ENCODE measurements at places on chromosomes 16 and 17. TPM values are rescaled to one million over a fixed set of nuclear protein-coding genes. Genes with fewer than 3 reads are reported as not detected.

DNA sequence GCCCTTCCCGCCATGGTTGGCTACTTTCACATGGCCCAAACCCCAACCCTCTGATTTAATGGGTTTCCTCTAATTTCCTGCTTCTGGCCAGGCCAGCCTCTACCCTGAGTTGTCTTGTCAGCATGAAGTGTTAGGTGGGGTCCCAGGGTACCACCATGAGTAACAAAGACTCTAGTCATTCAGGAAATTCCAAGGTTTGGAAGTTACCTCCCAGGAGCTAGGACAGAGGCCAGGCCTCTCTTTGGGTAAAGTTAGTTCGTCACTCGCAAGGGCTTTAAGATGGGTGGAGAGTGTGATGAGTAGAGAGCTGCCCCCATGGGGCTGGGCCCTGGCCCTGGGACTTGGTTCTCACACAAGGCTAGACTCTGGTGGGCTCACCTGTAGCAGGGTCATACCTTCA lies 54.6 kb downstream of the PLD6 start:
- no peak for DNase-seq

- peak; percentile 77 for DNase-seq
Measured at GRCh38 chr16:14364386-14365199, 265.5 kb downstream of the PARN start.

DNA sequence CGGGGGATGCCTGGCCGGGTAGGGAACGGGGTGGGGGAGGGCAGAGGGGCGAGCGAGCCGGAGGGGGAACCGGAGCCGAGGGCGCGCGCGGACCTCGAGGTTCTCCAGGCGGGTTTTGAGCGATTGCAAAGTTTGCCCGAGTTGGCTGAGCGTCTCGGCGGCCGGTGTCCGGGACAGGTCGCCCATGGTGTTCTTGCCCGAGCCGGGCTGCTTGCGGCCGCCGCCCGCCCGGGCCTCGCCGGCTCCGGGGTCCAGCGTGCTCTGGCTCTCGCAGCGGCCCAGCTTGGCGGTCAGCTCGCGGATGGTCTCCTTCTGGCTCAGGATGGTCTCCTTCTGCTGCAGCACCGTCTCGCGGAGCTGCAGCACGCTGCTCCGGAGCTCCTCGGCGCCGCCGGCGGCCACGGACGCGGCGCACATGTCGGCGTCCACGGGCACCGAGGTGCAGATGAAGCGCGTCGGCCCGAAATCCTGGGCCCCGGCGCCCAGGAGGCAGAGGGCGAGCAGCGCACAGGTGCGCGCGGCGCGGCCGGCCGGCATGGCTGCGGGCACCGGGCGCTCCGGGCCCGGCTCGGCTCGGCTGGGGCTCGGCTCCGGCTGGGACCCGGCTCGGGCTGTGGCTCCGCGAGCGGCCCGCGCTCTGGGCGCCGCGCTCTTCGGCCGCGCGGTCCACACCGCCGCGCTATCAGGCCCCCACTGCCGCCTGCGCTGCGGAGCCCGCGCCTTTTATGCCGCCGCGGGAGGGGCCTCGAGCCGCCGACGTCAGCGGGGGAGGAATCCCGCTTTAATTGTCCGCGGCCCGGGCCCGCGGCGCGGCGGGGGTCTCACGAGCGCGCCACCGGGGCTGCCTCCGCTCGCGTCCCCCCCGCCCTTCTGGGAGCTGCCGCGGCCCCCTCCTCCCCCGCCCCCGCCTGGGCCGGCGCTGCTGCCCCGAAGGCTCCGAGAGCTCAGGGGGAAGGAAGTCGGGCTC lies at the start of gene NPTX1:
NPTX1 (minus strand) TSS at position 698 of the 967 bp plus-strand sequence; CDS start at position 537, 161 bp downstream.
- peak; percentile 66 for DNase-seq

- peak; percentile 75 for DNase-seq
Measured at GRCh38 chr17:72976971-72977770, 115.3 kb downstream of the SLC39A11 start.

GRCh38 chr17:8861495-8862181 lies 5.8 kb downstream of the PIK3R6 start:
- DNase-seq = no peak

The PMFBP1 gene
- 1.4 TPM for total RNA-seq

The SSTR5 gene
- total RNA-seq = not detected

- no peak for DNase-seq
Measured at GRCh38 chr16:1293921-1294656, 15.3 kb upstream of the UBE2I start.

GRCh38 chr17:51164911-51165679 lies 1.1 kb upstream of the NME2 start:
- peak; percentile 25 for DNase-seq

- no peak for DNase-seq
Measured at GRCh38 chr17:81996232-81996756, 18.9 kb downstream of the ASPSCR1 start.

The SULT1A4 gene
- total RNA-seq = 33.3 TPM

GRCh38 chr16:30530163-30531037 lies 4.0 kb upstream of the ZNF768 start:
- DNase-seq = no peak

- DNase-seq = no peak
Measured at GRCh38 chr17:802901-803881, 21.0 kb downstream of the MRM3 start.

DNA sequence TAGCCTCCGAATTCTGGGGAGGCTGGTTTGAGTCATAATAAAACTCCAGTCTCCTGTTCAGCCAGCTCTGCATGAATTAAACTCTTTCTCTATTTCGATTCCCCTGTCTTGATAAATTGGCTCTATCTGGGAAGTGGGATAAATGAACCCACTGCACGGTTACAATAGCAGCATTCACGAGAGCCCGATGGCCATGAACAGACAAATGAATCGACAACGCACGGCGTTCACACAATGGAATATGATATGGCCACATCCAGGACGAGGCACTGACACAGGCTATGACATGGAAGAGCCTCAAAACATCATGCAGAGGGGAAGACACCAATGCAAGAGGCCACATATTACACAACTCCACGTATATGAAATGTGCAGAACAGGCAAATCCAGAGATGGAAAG lies 5.6 kb upstream of the CARD14 start:
- no peak for DNase-seq

- no peak for DNase-seq
Measured at GRCh38 chr16:75861311-75862097, 135.2 kb upstream of the CPHXL start.

GRCh38 chr16:88643644-88643932 lies 5.2 kb downstream of the IL17C start:
- DNase-seq = no peak

GRCh38 chr16:30985401-30986128 lies 558 bp downstream of the HSD3B7 start:
- peak; percentile 80 for DNase-seq

GRCh38 chr17:19386051-19386929 lies 700 bp downstream of the MFAP4 start:
- peak; percentile 83 for DNase-seq

The NPIPB6 gene
- 2.2 TPM for total RNA-seq

DNA sequence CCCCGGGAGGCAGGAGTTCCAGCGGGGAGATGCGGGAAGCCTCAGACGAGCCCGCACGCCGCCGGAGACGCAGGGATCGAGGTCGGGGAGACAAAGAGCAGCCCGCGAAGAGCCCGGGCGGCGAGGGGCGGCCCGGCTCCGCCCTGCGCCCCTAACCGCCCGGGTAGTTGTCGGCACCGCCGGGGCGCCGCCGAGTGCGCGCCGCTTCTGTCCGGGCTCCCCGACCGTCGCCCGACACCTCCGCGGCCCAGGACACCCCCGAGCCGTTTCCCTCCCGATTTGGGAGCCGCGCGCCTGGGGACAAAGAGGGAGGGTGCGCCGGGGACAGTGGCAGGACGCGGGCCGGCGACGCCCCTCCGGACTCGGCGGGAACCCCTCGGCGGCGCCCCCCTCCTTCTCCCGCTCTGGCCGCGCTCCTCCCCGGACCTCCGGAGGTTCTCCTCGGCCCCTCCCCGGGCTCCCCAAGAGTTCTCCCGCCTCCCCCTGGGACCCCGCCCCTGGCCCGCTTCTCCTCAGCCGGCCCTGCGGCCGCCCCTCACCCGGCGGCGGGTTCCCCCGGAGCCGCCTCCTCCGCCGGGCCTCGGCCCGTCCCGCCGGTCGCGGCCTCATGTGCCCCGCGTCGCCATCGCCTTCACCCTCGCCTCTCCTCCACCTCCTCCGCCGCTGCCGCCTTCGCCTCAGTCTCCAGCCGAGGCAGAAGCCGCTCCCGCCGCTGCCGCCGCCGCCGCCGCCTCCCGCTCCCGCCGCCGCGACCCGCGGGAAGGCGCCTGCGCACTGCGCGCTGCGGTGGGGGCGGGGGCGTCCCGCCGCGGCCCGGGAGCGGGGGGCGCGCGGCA lies at the start of gene GJC1:
GJC1 (minus strand) TSS at position 765 of the 836 bp plus-strand sequence. CDS start 24,470 bp downstream, outside the sequence.
- DNase-seq = peak; percentile 69

DNA sequence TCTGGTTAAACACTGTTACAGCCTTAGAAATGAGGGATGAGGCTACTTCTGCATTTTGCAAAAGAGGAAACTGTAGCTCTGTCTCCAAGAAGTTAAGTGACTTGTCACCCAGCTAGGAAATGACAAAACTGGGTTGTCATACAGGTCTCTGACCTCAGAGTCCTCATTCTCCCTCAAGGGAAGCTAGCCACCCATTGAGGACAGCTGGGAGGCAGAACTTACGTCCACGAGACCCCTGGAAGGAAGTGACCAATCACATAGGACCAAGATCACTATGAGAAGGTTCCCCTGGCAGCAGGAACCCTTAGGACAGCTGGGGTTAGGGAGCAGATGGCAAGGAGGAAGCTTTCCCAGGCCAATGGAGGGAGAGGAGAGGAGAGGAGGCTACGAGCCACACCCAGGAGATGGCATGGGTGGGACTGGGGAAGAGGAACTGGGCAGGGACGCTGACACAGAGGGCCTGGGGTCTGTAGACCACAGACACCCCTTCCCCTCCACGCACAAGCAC lies 11.2 kb downstream of the METTL22 start:
- DNase-seq = no peak

The HSD3B7 gene
- total RNA-seq = 17.5 TPM

DNA sequence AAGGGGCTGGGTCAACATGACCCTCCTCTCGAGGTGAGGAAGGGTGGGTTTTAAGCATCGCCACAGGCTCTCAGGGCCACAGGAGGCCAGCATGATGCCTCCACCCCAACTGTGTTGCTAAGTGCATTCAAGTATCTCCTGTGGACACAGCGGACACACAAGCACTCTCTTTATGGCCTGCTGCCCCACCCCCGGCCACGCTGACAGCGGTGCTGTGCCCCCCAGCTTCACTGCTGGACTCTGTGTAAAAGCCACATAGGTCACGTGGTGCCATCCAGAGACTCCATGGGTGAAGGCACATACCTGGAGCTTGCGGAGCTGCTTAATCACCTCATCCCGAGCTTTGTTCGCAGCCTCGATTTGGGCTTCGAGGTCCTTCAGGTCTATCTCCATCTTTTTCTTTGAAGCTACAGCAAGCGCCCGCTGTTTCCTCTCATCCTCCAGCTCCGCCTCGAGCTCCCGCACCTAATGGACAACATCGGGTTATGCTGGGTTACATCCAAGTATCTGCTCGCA lies 51.5 kb downstream of the NDEL1 start:
- DNase-seq = no peak
